ENCODE measurements at places on chromosomes 3 and 15.

GRCh38 chr3:171372694-171373093, 87.5 kb downstream of the TNIK start:
- no peak for DNase-seq

DNA sequence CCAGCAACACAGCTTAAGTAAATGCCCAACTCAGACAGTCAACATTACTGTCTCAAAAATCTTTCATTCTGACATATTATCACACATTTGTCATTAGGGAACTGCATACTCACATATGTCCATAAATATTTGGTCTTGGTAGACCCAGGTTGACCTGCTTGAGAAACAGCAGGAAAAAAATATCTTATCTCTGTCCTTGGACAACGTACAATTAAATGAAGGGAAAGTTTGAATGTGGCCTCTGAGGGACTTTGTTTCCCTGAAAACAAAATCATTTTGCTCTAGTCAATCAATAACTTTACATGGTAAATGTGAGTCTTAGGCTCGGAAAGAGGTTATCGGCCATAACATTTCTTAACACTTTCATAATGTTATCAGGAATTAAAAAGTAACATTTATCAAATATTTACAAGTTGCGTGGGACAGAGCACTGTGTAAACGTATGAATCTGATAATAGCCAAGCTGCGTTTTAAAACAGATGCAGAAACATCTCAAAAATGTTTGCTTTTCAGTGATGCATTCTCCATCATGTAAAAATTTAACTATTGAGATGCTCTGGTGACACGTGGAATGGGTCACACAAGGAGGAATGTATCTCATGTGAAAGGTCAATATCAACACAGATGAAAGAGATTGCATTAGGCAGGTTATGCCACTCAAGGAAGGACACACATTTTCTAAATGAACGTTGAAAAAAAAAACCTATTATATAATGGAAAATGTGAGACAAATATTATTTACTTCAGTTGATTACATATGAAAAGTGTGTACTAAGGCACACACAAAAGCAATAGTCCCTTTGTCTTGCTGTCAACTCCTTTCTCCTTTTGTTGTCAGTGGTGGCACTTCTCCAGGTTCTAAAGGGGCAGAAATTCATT, 304.4 kb downstream of the WDR72 start:
- no peak for DNase-seq

GRCh38 chr3:182115328-182116015, 403.7 kb downstream of the SOX2 start:
- DNase-seq: no peak

- DNase-seq: no peak
Observed at GRCh38 chr15:93126599-93126998, 37.6 kb upstream of the RGMA start.

- no peak for DNase-seq
Observed at GRCh38 chr3:4398941-4399245, 68.2 kb downstream of the SUMF1 start.

GRCh38 chr3:191362524-191363090, 32.3 kb upstream of the UTS2B start:
- no peak for DNase-seq

GRCh38 chr3:58581328-58582091, 4.3 kb upstream of the FAM107A start:
- no peak for DNase-seq

- no peak for DNase-seq
Observed at GRCh38 chr15:49624056-49624455, 3.2 kb downstream of the DTWD1 start.

DNA sequence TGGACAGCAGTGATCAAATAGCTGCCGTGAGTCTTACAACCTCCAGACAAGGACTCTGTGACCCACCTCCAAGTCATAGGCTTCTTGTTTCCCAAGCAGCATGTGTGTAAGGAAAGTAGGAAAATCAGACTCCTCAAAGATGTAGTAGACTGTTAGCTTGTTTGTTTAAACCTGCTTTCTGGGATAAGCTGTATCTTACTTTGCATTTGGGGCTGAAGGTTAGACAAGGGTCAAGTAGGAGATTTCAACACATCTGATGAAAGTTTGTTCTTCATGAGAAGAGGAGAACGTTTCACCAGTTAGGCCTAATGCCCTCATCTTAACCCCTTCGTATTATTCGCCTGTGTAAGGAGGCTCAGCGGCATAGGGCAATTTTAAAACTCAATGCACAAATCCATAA, 756.4 kb upstream of the NR2F2 start:
- no peak for DNase-seq

- no peak for DNase-seq
Observed at GRCh38 chr15:64507845-64508244, 47.5 kb downstream of the ZNF609 start.

- no peak for DNase-seq
Observed at GRCh38 chr3:177322881-177323280, 125.6 kb upstream of the TBL1XR1 start.

DNA sequence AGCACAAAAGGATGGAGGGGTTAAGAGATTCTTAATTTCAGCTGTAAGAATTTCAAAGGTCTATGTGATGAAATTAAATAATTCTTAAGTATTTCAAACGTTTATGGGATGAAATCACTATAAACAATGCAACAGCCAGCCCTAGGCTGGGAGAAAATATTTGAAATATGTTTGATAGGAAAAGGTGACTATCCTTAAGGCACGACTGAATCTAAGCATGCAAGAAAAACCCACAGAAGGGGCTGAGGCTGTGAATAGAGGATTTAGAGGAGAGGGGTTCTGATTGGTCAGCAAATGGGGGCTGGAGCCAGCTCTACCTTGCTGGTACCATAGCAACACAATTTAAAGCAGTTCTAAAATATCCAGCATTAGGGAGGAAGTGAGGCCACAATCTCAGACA, 220.8 kb upstream of the ATP10A start:
- DNase-seq: no peak

DNA sequence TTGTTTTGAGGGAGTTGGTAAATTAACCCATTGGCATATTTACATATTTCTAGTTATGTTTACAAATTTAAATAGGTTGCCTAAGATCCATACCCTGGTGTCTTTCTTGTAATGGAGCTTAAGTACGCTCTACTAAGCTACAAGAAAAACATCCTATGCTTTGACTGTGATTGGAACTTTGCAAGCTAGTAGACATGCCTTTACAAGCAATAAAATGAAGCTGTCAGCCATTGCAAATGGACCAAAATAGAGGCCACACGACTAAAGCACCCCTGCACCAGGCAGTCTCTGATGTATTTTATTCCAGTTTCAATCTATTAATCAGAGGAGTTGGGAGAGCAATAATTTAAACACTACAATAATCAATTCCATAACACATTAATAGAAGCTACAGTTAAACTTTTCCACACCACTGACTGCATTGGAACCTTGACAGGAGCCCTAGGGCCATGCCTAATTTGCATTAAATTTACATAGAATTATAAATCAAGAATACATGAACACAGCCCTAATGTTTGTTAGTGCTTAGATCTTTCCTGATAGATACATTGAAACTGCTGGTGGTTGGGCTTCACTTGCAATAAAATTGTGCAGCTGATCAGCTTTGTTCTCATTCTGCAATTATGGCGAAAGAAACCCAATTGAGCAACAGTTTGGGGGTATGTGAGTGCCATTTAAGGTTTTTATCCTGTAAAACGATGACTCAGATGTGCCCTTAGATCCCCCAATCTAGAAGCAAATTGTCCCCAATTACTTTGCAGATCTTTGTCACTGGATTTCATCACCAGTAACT, 360.1 kb downstream of the LSAMP start:
- DNase-seq: no peak

GRCh38 chr3:53145713-53146080, 15.3 kb upstream of the PRKCD start:
- DNase-seq: no peak

DNA sequence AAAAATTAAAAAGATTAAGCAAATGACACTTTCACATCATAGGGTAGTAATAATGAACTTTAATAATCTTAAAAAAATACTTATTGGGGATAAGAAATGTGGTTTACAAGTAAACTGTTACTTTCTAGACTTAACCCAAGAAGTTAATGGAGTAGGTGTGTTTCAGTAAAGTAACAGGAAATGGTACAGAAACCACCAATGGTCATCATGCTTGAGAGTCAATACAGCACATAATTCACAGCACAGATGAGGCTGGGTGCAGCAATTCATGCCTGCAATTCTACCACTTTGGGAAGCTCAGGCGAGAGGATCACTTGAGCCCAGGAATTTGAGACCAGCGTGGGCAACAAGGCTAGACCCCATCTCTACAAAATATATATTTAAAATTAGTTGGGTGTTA, 11.5 kb upstream of the USP50 start:
- no peak for DNase-seq

GRCh38 chr3:102182162-102182561, 252.7 kb upstream of the ZPLD1 start:
- DNase-seq: no peak

- DNase-seq: no peak
Observed at GRCh38 chr15:38854506-38854905, 289.9 kb upstream of the RASGRP1 start.

GRCh38 chr3:141802316-141803077, 39.3 kb downstream of the GRK7 start:
- no peak for DNase-seq

GRCh38 chr15:77143616-77144015, 72.7 kb upstream of the TSPAN3 start:
- no peak for DNase-seq

- DNase-seq: no peak
Observed at GRCh38 chr3:37591116-37591781, 270.4 kb upstream of the CTDSPL start.

DNA sequence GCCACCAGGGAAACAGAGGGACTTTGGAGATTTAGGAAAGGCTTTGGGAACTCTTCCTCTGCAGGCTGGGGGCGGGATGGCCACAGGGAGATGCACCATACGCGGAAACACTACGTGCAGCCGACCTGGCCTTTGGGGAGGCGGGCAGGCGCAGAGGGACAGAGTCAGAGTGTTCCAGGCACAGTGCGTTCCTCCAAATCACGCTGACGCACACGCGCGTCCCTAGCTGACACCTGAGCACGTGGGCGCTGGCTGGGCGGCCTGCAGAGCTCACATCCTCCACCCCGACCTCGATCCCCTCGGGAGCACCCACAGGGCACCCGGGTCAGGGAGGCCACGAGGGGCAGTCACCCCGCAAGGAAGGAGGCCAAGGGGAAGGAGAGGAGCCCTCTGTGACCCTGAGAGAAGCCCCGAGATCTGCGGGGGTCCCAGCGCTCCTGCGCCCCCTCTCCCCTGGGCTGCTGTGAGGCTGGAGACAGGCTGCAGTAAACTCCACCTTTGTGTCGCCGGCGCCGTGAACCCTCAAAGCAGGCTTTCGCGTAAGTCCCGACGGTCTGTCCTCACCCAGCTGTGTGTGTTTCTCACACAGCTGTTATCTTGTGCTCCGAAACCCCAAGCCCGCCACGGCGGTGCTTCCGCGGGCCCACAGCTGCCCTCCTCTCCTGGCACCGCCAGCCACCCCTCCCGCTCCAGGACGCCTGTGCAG, 196.3 kb downstream of the OCA2 start:
- no peak for DNase-seq

DNA sequence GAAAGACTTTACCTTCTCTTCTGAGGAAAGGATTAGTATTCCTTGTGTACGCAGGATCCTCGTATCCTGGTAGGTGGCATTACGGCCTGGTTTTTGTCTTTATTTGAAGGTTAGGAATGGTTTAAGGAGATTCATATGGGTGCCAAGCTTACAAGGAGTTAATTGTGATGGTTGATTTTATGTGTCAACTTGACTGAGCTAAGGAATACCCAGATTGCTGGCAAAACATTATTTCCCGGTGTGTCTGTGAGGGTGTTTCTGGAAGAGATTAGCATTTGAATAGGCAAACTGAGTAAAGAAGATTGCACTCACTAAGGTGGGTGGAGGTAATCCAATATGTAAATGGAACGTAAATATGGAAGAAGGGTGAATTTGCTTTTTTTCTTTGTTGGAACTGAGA, 44.4 kb upstream of the ABI3BP start:
- no peak for DNase-seq

DNA sequence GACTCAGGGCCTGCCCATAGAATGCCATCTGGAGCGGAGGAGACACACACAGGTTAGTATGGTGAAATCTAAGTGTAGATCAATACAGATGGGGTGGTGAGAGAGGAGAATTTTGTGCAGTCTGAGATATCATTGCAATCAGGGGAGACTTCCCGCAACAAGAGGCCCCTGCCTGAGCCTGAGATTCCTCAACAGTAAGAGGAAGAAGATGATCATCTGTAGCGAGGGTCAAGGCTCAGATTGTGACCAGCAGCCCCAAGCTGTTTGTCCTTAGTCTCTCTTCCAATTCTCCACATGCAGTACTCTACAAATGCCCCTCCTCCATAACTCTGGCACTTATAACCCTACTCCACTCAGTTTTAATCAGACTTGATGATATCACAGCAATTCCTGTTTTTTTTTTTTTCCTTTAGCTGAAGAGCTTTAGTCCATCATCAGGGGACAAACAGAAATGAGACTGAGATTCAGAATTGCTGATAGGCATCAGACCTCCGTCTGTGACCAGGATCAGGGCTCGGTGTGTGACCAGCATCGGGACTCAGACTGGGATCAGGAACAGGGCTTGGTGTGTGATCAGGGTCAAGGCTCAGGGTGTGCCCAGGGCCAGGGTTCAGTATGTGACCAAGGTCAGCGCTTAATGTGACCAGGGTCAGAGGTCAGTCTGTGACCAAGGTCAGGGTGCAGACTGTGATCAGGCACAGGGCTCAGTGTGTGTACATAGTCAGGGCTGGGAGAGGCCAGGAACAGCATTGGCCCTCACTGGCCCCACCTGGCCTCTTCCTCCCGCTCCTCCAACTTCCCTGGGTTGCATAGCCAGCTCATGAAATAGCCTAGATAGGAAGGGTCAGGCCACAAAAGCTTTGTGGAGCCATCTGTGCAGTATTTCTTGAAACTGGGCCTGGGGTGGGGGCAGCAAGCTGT, 14.1 kb downstream of the LOXL1 start:
- DNase-seq: no peak

DNA sequence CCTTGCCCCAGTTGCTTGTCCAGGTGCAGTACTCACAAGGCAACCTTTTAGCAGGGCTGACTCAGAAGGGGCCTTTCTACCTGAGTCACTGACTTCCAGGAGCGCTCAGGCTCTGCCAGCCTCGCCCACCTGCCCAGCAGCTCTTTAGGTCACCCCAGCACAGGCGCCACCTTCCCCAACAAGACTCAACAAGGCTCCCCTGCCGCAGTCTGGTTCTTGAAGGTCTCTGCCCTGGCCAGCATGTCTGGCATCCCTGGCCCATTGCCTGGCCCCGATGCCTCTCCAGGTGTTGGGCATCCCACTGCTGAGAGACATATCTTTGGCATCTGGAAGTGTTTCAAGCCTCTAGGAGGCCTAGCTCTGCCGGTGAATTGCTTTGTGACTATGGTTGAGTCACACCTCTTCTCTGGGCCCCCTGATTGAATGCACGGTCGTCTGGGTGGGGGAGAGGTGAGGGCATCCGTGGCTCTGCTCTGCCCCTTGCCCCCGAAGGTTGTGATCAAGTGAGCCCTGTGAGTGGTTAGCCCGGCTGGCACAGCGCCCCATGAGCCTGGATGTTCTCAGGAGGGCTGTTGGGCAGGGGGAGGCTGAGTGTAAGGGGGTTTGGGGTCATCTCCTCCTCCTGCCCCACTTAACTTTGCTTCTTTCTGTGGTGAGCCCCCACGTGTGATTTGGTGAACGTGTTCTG, 21.6 kb downstream of the SNX33 start:
- DNase-seq: no peak
